ENCODE measurements at places on chromosomes 2 and 18. TPM values are rescaled to one million over a fixed set of nuclear protein-coding genes. Genes with fewer than 3 reads are reported as not detected.

DNA sequence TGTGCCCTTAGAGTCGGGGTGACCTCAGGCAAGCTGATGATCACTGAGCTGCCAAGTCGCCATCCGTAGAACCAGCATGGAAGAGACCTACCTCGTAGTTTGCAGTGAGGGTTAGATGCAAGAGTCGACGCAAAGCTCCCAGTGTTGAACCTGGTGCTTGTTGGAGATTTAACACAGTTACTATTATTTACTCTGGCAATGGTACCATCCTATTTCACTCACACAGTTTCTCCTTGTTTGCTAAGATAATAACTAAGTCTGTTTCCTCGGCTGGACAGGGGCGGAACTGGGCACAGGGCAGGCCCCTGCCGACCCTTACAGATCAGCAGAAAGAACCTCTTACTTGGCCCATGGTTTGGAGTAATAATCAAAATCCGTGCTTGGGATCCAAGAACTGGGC, 85.5 kb downstream of the ACAA2 start:
- DNase-seq = no peak

ANTXR1 gene
- 90.3 TPM for total RNA-seq

DNA sequence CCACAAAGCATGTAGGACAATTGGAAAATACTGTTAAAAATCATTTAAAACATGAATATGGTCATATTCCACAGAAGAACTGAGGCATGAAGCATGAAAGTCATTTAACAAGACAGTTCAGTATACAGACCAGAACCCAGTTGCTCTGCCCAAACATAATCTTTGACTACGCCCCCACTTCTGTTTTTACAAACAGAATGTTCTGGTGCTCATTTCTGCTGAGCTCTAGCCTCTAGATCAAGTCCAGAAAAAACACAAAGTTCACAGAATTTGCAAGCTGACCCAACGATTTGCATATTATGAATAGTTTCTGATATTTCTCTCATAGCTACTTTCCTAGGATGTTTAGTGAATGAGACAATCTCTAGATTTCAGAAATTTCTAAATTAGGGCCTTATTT, 424.9 kb downstream of the PID1 start:
- DNase-seq = no peak

DNA sequence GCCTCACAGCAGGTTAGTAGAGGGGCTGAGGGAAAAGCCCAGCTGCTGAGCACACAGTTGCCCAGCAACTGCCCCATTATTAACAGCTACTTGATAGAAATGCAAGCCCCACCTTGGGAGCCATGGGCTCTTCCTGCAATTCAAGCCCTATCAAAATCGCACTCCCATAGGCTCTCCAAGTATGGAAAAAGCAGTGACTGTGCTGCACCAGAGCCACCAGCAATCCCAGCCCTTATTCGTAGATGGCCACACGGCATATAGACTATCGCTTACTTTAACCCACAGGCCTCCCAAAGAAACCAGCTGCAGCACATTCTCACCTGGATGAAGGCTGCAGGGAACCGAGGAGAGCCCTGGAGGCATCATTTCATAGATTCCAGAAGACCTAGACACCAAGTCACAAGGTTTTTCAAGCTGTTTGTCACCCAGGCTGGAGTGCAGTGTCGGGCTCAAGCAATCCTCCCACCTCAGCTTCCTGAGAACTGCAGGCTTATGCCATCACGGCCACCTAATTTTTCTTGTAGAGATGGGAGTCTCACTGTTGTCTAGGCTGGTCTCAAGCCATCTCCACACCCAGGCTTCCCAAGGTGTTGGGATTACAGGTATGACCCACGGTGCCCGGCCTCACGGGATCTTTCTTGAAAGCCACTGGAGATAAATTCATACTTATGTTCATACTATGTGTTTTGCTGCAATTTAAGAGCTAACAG, 11.3 kb downstream of the NCL start:
- no peak for DNase-seq

MTIF2 gene
- total RNA-seq = 15.2 TPM

C2orf15 gene
- total RNA-seq = 0.32 TPM

UGT1A9 gene
- total RNA-seq = not detected

GRCh38 chr2:86700690-86701089, 19.4 kb upstream of the RMND5A start:
- no peak for DNase-seq

MAP2 gene
- total RNA-seq = 57.6 TPM

- no peak for DNase-seq
Measured at GRCh38 chr2:39379643-39380524, 57.2 kb downstream of the MAP4K3 start.

DNA sequence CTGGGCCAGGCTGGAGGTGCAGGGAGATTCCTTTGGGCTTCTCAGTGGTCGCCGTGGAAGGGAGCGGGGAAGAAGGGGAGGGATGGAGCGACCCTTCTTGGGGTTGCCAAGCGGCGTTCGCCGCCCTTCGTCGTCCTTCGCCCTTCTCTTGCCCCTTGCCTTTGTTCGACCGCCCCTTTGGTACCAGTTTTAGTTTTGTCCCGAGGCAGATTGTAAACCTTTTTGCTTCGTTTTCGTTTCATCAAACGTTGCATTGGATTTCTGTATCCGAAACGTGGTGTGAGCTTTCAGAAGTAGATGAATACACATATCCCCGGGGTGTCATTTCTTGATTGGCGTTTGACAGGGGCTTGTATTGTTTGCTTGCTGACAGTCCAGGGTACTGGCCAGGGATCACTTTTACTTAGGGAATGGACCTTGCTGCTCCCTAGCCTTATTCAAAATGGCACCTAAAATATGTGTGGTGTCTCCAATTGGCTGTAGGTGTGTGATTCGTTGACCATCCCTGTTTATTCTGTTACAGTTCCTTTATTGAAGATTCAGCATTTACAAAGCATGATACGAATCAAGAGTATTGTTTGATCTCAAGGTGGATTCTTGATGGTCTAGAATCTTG, 788 bp downstream of the USP14 start:
- DNase-seq = no peak

DNA sequence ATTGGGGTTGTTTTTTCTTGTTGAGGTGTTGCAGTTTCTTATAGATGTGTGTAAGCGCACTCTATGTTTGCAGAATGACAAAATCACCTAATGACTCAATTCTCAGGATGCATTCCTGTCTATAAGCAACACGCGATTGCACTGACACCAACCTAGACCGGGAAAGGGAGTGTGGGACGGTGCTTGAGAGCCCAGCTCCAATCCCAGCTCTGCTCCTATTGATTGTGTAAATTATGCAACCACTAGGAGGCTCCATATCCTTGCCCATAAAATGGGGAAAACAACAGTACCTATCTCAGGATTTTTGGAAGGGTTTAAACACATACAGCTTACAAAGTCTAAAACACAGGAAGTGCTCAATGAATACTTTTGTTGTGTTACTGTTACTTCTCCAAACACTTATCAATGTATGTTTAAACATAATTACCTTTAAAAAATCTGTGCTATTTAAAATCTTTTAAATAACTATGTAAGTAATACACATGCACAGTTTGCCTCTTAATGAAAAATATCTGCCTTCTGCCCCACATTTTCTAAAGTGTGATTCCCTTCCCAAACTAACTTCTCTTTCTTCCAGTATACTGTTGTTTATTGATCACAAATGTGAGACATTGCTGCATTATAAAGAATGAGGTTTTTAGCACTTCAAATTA, 132.5 kb downstream of the SPHKAP start:
- DNase-seq = no peak

DNA sequence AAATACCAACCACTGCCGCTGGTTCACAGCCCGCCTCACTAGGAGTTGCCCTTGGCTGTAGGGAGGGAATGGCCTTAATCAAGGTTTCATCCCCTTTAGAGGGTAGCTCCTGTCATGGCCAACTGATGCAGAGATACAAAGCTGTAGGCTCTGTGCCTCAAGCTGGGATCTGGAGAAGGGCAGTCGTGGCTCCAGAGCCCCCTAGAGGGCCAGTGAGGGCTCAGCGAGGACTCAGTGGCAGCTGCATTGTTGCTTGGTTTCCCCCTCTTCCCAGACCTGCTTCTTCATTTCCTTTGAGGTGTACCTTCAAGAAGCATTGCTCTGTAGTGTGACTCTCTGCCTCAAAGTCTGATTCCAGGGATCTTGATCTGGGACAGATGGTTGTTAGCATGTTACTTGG, 302.1 kb downstream of the LPIN1 start:
- DNase-seq = no peak

GRCh38 chr2:112829101-112829960, 7.2 kb downstream of the IL1B start:
- DNase-seq = no peak

DNA sequence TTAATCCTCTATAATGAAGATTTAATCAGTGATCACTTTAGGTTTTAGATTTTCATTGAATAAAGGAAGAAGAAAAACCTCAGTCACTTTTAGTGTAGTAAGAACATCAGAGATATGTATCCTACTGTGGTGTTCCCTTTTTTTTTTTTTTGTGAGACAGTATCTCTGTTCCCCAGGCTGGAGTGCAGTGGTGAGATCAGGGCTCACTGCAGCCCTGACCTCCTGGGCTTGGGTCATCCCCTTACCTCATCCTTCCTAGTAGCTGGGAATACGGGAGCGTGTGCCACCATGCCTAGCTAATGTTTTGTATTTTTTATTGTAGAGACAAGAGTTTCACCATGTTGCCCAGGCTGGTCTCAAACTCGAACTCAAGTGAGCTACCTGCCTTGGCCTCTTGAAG, 5.1 kb downstream of the SLC39A10 start:
- DNase-seq = no peak

LIPT1 gene
- total RNA-seq = not detected

DNA sequence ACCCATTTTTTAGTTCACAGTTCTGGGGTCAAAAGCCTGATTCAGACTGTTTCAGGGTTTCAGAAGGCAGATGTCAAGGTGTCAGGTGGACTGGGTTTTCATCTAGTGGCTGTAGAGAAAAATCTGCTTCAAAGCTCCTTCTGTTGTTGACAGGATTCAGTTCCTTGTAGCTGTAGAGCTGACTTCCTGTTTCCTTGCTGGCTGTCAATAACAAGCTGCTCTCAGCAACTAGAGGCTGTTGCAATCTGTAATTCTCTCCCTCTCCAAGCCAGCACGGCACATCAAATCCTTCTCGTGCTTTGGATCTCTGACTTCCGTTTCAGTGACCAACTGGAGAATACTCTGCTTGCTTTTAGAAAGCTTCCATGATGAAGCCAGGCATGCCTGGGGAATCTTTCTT, 179.4 kb downstream of the DOK6 start:
- no peak for DNase-seq

- no peak for DNase-seq
Measured at GRCh38 chr2:113078350-113078839, 10.6 kb downstream of the IL1F10 start.

- DNase-seq = no peak
Measured at GRCh38 chr18:9594823-9595596, 19.3 kb downstream of the PPP4R1 start.

DNA sequence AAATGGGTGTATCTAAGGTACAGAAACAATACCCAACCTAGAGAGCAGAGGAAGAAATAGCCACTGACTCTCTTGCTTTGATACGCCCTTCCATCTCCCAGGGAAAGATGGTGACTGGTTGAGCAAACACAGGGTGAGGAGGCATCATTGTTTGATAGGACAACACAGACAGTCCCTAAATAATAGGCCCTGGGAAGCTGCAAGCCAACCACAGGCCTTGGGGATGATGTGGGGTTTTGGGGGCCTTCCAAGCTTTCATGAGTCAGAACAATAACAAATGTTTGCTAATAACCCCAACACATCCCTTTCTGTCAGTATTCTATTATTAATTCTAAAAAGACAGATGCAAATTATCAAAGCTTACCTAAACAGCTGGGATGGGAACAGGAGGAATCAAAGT, 9.8 kb downstream of the LGALSL start:
- no peak for DNase-seq

ATOH8 gene
- total RNA-seq = 239 TPM

All from ascending aorta (tissue), 2 donors.